ENCODE measurements at places on chromosomes 11 and 22. TPM values are rescaled to one million over a fixed set of nuclear protein-coding genes. Genes with fewer than 3 reads are reported as not detected.

DNA sequence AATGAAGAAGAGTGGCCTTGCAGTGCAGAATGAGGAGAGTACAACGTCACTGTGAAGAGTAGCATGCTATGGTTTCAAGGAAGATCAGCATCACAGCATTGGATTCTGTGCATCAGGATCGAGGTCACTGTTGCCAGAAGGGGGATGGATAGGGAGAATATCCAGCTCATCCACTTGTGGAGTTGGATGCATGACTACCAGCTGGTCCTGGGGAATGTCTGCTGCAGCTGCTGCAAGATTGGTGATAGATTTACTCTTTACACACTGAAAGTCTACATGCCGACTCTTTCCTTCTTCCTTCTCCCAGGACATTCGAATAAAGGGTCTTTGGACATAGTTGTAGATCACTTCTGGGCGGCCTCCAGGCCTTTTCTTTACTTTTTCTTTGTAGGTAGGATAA is 74.3 kb downstream of the BTBD10 start:
- no peak overlapping the region for H3K4me3 ChIP-seq
- peaks cover 12% of the 10 kb centered on the region for H3K36me3 ChIP-seq
- no peaks in the 10 kb centered on the region for H3K27me3 ChIP-seq
- no peaks in the 10 kb centered on the region for H3K4me1 ChIP-seq
- no peak for DNase-seq

The TMEM179B gene
- 104 TPM for total RNA-seq

DNA sequence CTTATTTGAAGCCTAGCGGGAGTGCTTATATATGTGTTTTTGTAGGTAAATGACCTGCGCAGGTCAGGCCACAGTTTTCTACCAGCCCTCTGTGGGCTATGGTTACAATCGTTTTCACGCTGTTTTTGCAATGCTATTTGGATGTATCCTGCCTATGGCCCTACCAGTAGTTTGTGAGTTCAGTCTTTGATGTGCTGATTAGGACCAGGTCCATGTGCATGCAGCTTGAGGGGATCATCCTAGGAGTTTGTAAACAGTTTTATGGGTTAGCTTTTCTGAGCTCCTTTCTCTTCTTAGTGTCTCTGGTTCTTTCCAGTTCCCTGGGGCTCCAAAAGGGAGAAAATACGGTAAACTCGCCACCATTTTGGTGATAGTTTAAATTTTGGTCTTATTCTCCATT is 142.5 kb downstream of the LDLRAD3 start:
- peaks cover 4% of the 10 kb centered on the region for H3K4me1 ChIP-seq
- DNase-seq: no peak
- H3K36me3 ChIP-seq: no peaks in the 10 kb centered on the region
- H3K27ac ChIP-seq: no peak overlapping the region
- no peaks in the 10 kb centered on the region for H3K27me3 ChIP-seq

The IL17REL gene
- total RNA-seq: not detected

DNA sequence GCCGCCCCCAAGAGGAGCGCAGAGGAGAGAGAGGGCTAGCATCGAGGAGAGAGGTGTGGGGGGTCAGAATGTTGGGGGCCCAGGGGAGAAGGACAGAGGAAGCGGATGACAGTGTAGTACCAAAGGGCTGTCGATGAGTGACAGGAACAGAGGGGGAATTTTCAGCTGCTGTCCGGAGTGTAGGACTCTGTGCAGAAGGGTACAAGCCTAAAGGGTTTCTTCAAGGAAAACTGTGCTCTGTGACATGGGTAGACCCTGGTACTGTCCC is 5.3 kb upstream of the NLRP6 start:
- H3K27me3 ChIP-seq: no peaks in the 10 kb centered on the region
- no peaks in the 10 kb centered on the region for H3K4me1 ChIP-seq
- H3K36me3 ChIP-seq: no peaks in the 10 kb centered on the region
- DNase-seq: no peak

All from thyroid gland (tissue), 4 donors.